Liver (tissue), 10 donors: ENCODE measurements at places on chromosomes 3 and 15.

DNA sequence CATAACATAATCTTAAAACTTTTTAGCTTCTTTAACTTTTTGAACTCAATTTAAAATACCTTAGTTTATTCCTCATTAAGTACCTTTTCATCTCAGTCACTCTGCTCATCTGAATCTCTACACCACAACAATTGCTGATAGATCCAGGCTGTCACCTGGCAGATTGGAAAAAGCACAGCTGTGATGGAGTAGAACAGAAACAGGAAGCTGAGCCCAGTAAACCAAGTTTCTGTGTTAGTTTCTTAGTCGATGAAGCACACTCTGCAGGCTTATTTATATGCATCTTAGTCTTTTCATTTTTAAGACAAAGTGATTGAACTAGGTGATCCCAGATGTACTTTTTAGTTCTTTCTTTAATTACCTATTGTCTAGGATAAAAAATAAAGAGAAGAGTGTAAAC lies 1398.0 kb upstream of the ALCAM start:
- no peak for DNase-seq

GRCh38 chr15:90086868-90087268 lies 15.4 kb downstream of the IDH2 start:
- no peak for DNase-seq

- no peak for DNase-seq
These were observed 13.3 kb upstream of the THUMPD3 start for GRCh38 chr3:9349321-9350117.

DNA sequence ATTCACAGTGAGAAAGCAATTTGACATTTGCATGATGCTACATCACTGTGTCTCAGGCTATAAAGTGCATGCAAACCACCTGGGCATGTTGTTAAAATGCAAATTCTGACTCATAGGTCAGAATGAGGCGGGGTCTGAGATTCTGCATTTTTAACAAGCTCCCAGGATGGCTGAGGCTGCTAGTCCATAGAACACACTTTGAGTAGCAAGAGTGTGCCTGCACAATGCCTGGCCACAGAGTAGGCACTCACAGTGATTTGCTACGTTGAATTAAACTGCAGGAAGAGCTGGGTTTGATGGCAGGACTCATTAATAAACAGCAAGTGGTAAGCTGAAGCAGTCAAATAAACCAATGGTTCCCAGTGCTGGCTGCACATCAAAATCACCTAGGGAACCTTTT lies 48.1 kb downstream of the NTRK3 start:
- DNase-seq, result no peak

DNA sequence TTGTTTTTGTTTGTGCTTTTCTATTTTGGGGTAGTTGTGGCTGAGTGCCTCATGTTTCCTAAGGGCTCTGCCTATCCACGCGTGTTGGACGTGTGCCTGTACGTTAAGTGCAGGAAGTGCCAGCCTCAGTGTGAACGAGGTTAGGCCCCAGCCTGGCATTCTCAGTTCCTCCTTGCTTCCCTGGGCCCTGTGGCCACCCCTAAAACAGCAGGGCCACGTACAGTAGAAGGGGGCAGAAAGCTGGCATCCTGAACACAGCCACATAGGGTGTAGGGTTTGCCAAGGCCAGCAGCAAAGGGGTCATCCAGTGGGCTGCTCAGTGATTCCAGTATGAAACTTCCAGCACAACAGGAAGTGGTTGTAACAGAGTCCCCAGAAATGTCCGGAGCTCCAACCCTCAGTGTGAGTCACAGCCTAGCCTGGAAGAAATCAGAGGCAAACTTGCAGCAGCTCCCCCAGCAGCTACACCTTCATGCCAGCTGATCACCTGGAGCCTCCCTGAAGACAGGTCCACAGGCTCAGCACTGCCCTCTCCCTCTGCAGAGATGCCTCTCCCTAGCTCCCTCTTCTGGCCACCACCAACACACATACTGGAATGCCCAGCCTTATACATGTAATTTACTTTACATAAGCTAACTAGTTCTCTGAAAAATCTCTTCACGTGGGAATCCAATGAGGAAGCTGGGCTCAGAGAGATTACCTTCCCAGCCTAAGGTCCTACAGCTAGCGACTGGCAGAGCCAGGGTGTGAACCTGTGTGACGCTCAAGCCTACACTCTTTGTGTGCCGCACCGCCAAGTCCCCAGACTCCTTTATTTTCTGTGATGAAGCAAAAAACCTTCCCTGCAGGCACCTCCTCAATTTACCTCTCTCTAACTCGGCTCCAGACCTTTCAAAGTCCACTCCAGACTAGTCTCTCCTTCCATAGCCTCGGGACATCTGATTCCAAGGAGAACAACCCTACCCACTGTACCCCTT lies 26.6 kb downstream of the ILDR1 start:
- DNase-seq, result peak; percentile 46

- DNase-seq, result no peak
These were observed 15.1 kb downstream of the PDZRN3 start for GRCh38 chr3:73609655-73610054.

DNA sequence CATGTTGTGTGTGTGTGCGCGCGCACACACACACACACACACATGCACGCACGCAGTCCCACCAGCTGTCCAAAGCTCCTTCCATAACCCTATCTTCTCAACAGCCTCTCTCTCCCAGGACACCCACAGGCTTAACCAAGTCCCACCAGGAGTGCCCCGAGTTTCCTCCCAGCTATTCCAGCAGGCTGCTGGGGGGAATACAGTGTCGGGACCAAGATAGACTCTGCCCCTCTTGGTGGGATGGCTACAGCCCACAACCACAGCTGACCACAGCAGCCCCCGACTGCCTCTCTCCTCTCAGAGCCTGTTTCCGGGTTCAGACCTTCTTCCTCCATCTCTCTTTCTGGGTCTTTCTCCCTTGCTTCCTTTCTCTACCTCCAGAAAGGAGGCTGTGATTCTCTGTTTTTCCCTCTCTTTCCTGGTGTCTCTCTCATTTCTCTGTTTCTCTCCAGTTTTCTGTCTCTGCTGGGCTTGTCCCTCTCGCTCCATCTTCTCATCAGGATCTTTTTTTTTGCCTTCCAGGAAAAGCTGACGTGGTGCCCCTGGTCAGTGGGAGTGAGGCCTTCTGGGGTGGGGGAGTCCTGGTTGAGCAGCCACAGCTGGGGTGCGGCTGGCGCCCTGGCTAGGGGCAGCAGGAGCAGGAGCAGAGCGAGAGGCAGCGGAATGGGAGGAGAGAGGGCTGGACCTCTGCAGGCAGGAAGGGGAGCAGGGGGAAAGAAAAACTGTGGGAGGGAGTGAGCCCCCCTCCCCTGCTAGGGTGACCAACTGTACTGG lies 3.3 kb upstream of the ISLR start:
- DNase-seq, result no peak

GRCh38 chr15:99099661-99100060 lies 5.2 kb upstream of the SYNM start:
- DNase-seq, result no peak

DNA sequence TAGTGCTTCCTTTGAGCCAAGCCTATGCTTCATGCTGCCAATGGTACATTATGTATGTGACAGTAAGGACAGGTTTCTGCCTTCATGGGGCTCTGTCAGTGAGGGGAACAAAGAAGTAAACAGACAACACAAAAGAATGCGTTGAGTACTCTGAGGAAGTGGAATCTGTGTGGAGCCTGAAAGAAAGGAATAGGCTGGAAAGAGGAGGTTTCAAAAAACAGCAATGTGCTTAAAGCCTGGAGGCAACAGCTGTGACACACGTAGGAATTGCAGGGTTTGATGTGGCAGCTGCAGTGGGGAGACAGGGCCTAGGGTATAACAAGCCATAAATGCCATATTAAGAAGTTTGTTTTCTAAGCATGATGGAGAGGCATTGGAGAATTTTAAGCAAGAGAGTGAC lies 316.7 kb downstream of the CLSTN2 start:
- no peak for DNase-seq

DNA sequence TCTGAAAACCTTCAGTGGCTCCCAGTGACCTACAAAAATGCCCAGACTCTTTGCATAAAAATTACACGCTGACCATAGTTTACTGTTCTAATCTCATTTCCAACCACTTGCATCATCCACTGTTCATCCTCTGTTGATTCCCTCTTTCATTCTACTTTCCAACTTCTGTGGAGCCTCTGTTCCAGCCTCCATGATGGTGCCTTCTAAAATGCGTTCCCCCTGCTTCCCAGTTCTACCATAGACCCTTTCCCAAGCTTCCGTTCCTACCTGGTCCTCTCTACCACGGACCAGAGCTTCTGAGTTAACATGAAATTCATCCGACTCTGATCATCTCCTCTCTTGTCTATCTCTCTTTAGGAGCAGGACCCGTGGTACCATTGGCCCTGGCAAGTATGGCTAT lies 127.0 kb downstream of the THSD4 start:
- no peak for DNase-seq

GRCh38 chr3:176855213-176855612 lies 342.1 kb downstream of the TBL1XR1 start:
- no peak for DNase-seq

- DNase-seq, result no peak
These were observed 777.1 kb upstream of the GOLIM4 start for GRCh38 chr3:168872826-168873225.

GRCh38 chr3:106022913-106023312 lies 154.1 kb upstream of the CBLB start:
- DNase-seq, result no peak

DNA sequence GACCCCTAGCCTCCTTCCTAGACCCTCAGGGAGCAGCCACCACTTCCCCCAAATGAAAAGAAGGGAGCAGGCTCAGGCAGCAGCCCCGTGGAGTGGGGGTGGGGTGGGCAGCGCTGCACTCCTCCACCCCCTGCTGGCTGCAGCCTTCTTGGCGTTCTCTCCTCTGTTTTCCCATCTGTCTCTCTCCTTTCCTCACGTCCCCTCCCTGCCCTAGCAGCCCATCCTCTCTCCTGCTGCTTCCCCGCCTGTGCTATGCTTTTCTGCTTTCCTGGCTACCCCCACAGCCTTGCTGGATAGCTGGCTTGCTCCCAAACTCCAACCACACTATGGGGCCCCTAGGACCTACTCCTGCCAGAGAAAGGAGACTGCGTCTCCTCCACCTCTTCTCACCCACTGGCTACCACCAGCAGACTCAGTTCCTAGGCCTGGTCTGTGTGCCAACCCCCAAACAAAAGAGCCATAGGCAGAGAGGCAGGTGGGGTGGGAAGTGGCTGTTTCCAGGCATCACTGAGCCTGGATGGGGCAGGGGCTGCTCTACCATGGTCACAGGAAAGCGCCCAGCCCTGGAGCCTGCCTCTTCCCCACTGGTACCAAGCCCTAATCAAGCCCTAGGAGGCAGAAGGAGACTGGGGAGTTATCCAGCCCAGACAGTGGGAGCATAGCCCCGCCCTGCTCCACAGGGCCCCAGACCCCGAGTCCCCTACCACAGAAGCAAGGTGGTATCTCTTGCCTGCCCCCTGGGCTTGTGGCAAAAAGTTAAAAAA lies 3.4 kb upstream of the DISP2 start:
- DNase-seq, result no peak

DNA sequence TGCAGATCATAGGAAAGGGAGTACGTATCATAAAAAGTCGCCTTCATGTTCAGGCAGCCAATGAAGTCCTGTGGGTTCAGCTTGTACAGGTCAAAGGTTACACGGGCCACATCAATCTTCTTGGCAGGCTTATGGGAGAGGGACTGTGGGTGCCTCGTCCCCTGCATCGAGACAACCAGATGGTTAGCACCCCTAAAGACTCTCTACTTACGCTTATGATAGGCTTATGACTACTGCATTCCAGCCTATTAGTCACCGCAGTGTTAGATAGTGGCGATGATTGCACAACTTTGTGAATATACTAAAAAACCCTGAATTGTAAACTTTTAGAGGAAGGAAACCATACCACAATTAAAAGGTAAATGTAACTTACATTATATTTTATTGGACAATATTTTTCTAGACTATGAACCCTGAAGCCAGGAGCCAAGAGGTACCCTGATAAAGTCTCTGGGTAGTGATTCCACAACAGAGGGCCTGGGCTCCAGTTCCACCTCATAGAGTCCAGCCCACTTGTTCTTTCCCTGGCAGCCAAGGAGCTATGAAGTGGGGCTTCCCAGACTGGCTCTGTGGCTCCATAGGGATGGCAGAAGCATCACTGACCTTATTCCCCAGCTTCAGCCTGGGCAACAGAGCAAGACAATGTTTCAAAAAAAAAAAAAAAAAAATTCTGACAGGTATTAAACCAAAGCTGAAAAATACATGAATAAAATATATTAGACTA lies 2.5 kb upstream of the FANCD2 start:
- no peak for DNase-seq

GRCh38 chr3:174873832-174874657 lies 14.9 kb downstream of the NAALADL2 start:
- no peak for DNase-seq

DNA sequence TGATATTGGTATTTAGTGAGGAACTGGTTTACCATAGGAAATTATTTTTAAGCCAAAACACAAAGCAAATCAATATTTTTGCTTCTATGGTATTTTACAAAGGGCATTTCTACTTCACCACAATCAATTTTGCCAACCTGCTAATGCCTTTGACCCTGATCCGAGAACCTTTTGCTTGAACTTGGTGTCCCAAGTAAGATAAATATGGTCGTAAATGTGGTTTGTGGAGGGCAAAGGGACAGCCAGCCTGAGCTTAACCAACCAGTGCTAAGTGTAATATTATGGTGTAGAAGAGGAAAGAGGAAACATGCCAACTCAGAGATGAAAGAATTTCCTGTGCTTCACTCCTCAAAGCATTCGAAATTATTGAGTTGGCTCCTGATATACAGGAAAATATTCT lies 148.4 kb downstream of the C3orf38 start:
- DNase-seq, result no peak

GRCh38 chr3:12198301-12198700 lies 39.6 kb upstream of the TIMP4 start:
- DNase-seq, result no peak

GRCh38 chr3:21417991-21418390 lies 333.0 kb downstream of the ZNF385D start:
- no peak for DNase-seq

DNA sequence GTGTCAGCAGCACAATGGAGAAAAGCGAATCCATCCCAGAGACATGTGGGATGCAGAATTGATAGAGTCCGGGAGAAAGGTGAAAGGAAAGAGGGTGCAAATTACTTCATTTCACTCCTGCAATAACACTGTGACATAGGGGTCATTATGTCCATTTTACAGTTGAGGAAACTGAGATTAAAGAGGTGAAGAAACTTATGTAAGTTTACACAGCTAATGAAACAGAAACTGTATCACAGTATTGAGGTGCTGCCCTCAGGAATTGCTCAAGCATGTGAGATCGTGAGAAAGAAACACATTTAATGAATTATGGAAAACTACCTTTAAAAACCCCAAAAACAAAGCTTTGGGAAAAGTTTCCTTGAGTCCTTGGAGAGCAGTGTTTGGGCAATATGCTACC lies 103.6 kb upstream of the PFN2 start:
- no peak for DNase-seq

- DNase-seq, result no peak
These were observed 8.3 kb downstream of the CCDC80 start for GRCh38 chr3:112632596-112632995.

- DNase-seq, result no peak
These were observed 6.8 kb upstream of the ZNF280D start for GRCh38 chr15:56739964-56740640.
